ENCODE measurements at places on chromosomes 2 and 18.

- DNase-seq = no peak
These were observed 3.0 kb downstream of the ZDBF2 start for GRCh38 chr2:206277503-206277902.

- DNase-seq = no peak
These were observed 67.9 kb upstream of the SLC25A52 start for GRCh38 chr18:31828613-31829012.

GRCh38 chr18:67621049-67621713, 104.7 kb upstream of the DSEL start:
- no peak for DNase-seq

- no peak for DNase-seq
These were observed 162.1 kb upstream of the ZNF516 start for GRCh38 chr18:76656925-76657827.

DNA sequence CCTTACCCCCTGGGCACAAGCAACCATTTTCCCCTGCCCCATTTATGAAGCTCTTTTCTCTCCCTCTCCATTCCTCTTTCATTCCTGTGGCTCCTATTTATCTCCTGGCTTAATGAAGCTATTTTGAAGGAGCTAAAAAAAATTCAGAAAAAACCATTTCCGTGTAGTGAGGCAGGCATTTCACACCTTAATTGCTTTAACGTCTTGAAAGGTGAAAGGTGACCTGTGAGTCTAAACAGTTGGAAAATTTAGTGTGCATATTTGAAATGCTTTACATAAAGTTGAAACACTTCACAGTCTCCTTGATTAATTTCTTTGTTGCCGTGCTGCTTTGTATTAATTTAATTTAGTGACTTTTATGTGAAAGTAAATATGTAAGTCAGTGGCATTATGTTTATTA, 83.6 kb downstream of the LTBP1 start:
- no peak for DNase-seq

DNA sequence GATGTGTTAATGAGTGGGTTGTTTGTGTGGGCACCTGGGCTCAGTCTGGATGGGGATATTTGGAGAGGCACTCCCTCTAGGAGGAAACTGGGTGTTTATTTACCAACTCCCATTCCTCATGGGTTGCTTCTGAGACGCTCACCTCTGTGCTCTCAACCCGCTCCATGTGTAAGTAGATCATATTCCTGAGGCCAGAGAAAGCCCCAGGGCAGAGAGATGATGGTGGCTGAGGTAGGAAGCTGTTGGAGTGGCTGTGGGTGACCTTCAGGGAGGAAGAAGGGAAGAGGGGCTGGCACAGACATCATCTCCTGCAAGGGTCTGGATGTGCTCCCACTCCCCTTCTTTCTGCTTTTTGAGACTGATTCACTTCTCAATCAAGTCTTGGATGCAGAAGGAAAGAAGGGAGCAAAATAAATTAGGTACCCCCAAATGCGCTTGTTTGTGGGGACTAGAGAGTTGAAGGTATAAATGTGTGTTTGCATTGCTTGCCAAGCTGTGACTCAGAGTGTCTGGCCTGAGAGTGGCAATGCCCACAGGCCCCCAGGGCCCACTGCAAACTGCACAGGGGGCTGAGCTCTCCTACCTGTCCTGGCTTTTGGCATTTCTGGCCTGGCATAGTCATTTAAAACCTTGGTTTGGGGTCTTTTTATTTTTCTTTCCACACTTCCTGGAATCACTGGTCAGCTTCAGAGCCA, 57.2 kb upstream of the TNP1 start:
- DNase-seq = no peak

GRCh38 chr18:2958819-2959298, 54.1 kb downstream of the LPIN2 start:
- no peak for DNase-seq

- DNase-seq = no peak
These were observed 30.0 kb downstream of the PID1 start for GRCh38 chr2:229240984-229241491.

- no peak for DNase-seq
These were observed 70.7 kb downstream of the PMS1 start for GRCh38 chr2:189854940-189855339.

GRCh38 chr18:29234751-29235150, 1057.8 kb upstream of the CDH2 start:
- DNase-seq = no peak

GRCh38 chr18:13318731-13319501, 100.4 kb downstream of the LDLRAD4 start:
- no peak for DNase-seq

DNA sequence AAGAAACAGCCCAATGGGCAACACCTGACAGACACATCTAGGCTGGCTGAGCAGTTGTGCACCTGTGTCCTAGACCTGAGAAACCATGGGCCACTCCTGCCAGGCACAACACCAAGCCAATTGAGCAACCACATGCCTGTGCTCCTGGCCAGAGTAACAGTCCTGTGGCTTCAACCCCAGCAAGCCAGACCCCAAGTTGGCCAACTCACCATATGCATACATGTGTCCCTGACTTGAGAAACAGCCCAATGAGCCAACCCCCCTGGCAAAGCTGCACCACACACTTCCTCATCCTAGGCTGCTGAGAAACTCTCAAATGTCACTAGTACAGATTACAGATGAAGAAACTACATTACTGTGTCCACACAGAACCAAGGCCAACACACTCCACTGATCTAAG, 36.6 kb downstream of the USP34 start:
- DNase-seq = no peak

DNA sequence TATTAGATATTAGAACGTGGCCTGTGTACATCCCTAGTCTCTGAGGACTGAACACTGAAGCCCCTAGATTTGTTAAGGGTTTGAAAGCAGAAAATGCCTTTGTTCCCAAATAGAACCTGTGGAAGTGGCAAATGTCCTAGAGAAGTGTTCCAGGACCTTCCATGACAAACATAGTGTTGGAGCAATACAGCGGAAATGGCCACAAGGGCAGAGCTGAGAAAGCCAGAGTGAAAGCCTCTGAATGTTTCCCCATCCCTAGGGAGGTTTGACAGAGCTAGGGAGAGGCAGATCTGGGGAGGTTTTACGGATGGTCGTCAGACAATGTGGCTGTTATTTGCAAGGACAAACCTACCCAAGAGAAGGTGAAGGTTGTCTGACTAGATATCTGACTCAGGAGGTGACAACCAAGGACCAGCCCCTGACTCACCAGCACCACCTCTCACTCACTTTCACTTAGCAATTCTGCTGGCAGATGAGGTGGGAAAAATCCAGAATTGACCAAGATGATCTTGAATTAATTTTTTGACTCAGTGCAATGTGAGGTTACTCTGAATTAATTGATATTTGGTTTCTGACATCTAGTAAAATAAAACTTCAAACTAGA, 24.1 kb downstream of the RBM43 start:
- DNase-seq = no peak

DNA sequence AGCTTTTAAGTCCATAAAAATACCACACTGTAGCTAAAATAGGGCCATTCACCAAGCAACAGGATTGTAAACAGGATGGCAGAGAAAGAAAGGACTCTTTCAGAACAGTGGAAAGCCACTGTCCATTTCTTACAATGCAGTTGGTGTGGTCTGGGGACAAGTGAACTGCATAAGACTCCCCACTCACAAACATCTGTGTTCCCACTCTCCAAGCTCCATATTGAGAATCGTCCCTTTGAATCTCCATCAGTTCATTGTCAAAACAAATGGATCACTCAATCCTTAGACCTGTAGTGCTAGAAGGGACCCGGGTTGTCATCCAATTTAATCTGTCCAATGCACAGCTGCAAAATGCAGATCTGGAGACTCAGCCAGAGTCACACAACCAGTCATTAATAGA, 347.4 kb upstream of the KLHL29 start:
- DNase-seq = peak; percentile 10

DNA sequence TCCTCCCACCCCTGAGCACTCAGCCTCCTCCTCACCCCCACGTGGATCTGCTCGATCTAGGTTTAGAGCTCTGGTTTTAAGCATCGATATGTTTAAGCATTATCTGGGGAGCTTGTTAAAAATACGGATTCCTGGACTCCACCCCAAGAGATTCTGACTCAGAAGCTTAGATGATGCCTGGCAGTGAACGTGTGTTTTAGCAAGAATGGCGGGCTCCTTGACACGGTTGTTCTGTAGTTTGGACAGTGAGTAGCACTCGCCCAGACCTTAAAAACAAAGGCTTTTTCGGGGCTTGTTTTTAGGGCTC, 47.3 kb downstream of the LDLRAD4 start:
- no peak for DNase-seq

DNA sequence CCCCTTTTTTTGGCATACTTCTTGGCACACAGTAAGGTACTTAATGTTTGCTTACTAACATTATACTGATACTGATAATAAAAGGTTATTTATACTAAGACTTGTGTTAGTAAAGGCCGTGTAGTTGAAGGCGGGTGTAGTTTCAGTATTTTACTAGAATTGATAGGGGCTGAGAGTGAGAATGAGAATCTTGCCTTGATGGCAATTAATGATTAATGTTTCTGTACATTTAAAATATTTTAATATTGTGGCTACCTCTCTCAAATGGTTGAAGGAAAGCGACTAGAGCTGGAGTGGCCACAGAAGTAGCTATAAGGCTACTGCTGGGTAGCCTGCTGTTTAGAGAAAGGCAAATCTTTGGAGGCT, 29.3 kb downstream of the PELI1 start:
- no peak for DNase-seq

GRCh38 chr2:145551686-145552085, 1031.8 kb upstream of the ZEB2 start:
- DNase-seq = no peak

GRCh38 chr2:179749210-179749609, 112.2 kb downstream of the ZNF385B start:
- no peak for DNase-seq

DNA sequence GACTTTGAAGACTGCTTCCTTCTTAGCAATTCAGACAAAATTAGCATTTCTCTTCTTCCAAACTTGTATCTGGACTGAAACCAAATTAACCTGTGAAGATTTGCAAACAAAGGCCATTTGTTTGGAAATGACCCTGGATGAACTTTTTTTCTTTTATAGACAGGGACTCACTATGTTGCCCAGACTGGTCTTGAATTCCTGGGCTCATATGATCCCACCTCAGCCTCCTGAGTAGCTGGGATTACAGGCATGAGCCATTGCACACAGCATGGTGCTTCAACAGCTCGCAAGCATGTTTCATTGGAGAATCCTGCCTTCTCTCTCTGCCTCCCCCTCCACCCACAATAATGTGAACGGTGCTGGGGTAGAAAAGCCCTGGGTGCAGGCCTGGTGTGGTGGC, 170.2 kb downstream of the ARL4C start:
- no peak for DNase-seq

- no peak for DNase-seq
These were observed 25.9 kb downstream of the LYPD6B start for GRCh38 chr2:149064365-149064841.

GRCh38 chr18:41828137-41828536, 126.9 kb upstream of the PIK3C3 start:
- no peak for DNase-seq

- DNase-seq = no peak
These were observed 95.7 kb downstream of the CMPK2 start for GRCh38 chr2:6770006-6770405.

DNA sequence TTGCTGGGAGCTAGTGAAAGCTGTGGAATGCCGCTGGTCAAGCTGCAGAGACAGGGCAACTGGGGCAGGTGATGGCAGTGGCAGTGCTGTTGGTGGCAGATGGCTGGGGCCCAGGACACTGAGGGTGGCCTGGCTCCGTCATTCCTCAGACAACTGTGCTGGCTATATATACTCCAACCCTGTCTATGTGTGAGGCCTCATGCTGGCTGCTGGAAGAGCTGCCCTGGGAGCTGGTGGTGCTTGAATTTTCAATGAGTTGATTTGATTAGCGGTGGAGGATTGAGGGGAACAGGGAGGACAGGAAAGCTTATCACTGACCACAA, 66.5 kb upstream of the TMEM200C start:
- no peak for DNase-seq

- DNase-seq = no peak
These were observed 170.3 kb upstream of the VRK2 start for GRCh38 chr2:57876313-57876712.

- DNase-seq = no peak
These were observed 474.6 kb downstream of the SLC4A3 start for GRCh38 chr2:220101980-220102379.

DNA sequence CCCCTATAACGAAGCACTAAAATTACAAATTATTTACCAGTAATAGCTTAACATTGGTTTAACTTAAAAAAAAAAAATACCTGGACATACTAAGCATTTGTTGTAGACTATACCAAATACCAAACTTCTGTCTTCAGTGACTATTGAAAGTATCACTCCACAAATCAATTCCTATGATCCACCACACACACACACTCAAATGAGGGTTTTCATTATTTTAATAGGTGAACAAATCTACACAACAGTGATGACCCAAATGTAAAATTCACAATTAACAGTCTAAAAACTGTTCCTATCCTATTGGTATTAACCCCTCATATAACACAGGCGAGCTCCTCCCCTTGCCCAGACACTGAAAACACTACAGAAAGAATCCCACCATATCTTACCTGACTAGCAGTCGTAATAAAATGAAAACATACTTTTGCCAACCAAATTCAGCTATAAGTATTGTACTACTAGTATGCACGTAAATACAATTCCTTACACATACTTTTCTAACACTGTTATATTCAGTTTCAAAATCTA, 2.5 kb downstream of the SP3 start:
- DNase-seq = no peak

DNA sequence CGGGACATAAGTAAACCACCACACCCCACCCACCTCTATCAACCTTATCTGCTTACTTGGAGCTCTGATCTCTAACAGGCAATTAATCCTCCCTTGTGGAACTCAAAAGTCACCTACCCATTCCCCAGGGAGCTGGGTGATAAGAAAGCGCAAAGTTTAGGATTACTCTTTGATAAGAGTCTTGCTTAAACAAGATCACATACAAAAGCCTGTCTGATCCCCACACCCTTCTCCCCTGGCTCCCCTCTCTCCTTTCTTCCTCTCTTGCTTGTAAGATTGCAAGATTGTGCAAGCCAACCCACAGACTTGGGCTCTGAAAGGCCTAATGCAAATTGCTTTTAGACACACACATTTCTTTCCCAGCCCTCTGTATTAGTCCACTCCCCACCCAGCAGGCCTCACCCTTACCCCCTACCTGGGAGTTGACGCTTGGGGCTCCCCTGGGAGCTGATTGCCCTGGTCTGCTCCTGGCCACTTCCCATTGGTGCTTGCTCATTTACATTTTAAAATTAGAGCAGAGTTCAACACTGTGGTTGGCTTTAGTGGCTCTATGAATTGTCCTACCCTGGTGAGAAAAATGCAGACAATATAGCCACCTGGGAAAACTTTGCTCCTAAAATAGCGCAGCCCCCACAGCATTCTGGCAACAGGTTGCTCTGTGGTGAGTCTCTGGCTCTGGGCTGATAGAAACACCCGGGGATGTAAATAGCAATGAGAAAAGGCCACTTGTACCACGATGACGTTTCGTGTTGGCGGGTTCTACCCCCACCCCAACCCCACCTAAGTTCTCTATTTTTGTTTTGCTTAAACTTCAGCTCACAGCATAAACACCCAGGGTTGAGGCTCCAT, 92.8 kb upstream of the MSH2 start:
- DNase-seq = peak; percentile 73

Data from PC-9 (cell line).